ENCODE measurements at places on chromosomes 16 and 17.

DNA sequence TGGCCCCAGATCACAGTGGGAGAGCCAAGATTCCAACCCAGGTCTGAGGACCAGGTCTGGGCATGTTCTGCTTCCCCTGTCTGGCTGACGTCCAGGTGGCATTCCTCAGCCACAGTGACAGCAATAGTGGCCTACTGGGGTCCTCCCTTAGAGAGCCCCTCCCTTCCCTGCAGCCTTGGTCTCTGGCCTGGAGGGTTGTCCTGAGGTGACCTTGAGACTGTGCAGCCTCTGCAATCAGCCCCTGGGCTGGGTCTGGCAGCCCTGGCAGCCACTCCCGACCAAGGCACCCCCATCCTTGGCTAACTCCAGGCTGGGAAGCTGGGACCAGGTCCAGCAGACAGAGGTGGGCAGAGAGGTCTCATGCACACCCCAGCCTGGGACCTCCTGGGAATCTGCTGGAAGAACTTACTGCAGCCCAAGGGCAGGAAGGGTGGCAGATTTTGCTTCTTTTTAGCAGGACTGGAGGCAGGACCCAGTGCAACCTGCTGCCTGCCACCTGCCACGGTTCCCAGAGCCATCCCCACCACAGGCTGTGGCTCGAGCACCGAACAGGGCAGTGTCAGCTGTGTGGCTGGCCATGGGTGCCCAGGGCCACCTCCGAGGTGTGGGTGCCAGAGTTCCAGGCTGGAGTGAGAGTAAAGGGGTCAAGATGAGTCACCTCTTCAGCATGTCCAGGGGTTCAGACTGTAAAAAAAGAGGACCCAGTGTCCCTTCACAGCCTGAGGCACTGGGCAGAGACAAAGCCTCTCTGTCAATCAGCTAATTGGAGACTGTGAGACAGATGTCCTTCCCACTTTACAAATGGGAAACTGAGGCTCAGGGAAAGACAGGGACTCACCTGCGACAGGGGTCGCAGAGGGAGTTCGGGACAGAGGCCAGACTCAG is 12.6 kb downstream of the GRB7 start:
- no peak for DNase-seq

DNA sequence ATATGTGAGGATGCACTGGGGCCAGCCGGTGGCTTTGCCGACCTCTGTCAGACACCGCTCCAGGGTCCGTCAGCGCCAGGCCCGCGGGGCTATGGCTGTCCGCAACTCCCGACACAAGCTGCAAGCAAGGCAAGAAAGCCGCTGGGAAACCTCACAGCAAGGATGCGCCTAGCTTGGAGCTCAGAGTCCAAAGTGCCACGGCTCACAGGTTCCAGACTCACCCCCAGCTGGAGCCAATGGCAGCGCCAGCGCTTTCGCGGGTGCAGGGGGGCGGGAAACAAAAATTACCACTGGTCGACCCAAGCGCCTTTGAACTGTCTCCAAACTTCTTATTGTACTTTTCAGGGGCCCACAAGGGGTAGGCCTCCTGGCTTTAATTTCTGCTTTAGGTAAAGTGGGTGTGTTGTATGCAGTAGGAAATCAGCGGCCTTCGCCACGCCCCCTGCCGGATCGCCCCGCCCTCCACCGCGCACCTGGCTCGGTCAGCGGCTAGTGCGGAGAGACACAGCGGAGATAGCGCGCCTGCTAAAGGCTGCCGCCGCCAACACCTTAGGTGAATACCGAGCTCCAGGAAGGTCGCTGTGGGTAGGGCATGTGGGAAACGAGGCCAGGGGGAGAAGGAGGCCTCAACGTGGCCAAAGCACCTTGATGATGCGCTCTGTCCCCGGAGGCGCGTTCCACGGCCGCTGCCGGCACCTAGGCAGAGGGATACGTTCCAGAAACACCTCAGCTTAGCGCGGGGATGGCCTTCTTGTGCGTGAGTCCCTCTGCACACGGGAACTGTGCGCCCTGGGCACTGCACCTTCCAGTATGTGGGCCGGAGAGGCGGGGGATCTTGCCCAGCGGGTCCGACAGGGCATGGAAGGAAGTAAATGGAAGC is 61.0 kb upstream of the RBL2 start:
- DNase-seq = no peak

DNA sequence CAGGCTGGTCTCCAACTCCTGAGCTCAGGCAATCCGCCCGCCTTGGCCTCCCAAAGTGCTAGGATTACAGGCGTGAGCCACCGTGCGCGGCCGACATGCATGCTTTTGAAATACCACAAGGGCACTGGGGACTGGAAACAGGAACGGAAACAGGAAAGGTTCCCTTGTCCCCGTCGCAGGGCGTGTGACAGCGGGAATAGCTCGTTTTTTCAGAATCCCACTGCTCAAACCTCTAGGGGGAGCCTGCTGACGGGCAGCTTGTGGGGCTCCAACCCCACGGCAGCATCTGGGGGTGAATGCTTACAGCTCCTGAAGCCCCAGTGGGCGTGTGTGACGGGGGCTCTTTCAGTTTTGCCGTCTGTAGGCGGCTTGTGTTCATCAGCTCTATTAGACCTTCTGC is 18.8 kb upstream of the ASGR2 start:
- no peak for DNase-seq

DNA sequence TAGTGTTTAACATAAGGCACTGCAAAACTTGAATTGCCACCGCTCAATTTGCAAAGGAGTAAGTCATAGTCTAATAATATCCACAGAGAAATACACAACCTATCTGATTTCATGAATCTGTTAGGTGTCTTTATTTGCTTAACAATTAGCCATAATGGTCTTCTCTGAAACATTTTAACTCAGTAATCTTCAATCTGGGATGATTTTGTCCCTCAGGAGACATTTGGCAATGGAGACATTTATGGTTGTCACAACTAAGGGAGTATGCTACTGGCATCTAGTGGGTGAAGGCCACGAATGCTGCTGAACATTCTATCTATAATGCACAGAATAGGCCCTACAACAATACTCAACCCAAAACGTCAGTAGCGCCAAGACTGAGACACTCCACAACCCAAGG is 4.3 kb downstream of the UBE2G1 start:
- no peak for DNase-seq

GRCh38 chr17:63433746-63434591 is 12.1 kb downstream of the CYB561 start:
- no peak for DNase-seq

- DNase-seq = no peak
Observed at GRCh38 chr16:81707411-81708265, 71.5 kb upstream of the PLCG2 start.

Data from SIG-M5 (cell line).